ENCODE measurements at places on chromosomes 5 and 9.

- peak; percentile 26 for DNase-seq
Observed at GRCh38 chr5:159094745-159095144, 5.0 kb downstream of the EBF1 start.

DNA sequence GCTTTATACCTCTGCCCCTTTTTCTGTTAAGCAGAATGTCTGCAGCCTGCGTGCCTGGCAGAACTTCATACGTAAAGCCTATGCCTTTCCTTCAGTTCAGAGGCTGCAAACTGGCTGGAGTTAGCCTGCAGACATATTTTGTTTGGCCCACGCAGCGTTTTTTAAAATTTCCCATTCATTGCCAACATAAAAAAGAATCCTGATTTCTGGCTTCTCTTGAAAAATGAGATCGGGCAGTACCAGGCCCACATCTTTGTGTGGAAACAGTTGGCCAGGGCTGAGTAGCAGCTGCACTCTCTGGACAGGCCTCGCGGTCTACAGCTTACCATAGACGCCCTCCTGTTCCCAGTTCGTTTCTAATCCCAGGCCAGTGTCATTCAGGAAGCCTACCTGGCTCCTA lies 104.4 kb downstream of the SMARCA2 start:
- no peak for DNase-seq

DNA sequence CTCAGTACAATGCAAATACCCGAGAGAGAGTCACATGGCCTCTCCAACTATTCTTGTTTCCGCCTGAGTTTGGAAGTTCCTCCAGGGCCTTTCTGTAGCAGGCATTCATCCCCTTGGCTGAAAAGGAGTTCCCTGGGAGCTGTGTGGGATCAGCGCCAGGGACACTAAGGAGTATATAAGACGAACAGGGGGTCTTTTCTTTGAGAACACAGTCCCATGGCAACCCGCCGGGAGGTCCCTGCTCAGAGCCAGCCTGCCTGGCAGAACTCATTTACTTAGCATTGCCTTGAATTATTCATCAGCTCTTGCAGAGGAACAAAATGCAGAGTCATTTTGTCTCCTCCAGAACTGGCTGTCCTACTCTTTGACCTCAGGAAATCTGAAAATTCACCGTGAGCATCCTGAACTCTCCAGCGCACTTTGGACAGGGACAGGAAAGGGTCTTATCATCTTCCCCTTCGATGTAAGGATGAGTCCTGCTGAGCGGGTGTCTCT lies 120.4 kb upstream of the OSMR start:
- no peak for DNase-seq

GRCh38 chr5:164671640-164672039 lies 1166.2 kb downstream of the MAT2B start:
- DNase-seq = no peak

DNA sequence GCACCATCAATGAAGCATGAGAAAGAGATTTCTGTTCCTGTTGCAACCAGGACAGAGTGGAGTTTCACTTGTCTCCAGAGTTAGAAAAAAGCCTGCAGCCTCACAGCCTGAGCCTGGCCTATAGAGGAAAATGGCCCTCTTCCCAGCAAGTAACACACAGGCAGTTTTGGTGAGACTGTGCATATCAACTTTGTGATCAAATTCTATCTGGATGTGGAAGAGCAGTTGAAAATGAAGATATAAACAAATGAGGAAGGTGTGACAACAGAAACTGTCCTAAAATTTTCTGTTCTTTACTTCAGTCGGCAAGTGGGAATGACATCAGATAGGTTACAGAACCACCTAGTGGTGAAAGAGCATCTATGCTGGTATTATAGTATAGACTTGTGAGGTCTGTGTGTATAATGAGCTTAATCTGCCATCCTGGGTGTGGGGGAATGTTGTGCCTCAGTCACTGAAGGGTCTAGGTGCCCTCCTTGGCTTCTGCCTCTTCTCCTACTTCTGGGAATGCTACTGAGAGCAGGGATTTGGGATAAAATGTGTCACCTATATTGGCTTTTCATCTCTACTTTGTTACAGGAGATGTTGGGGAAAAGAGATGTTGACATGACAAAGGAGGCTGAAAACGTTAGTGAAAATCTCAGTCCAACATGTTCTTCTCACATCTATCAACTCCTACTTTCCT lies 28.2 kb downstream of the YIPF5 start:
- DNase-seq = peak; percentile 33
